ENCODE measurements at places on chromosomes 1 and 21.

DNA sequence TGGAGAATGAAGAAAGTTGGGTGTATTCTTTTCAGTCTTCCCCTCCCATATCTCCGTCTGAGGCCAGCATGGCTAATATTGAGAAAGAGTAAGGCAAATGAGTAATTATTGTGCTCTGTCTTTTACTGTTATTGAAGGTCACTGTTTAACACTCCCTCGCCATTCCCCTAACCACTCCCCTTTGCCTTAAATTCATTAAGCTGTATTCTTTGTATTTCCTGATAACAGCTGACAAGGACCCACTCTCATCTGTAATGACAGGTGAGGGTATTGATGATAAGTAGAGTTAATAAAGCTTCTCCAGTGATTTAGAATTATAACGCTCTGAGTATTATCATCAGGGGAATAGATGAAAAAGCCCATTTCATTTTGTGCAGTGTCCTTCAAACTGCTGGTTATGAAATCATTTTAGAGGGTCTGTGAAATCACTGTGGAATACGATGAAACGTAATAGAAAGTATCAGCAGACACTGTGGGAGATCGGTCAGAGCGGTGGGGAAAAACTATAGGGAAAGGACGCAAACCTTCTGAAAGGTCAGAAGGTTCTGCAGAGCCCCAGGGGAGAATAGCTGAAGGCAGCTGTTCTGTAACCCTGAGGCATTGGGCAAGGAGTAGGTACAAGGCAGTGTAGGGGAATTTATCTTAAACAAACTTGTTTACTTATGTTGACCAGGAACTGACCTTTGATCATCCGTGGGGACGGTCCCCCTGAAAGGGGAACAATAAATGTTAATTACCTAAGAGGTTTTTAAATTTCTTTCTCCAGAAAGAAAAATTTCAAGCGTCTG lies 46.3 kb upstream of the CACYBP start:
- DNase-seq, result no peak

DNA sequence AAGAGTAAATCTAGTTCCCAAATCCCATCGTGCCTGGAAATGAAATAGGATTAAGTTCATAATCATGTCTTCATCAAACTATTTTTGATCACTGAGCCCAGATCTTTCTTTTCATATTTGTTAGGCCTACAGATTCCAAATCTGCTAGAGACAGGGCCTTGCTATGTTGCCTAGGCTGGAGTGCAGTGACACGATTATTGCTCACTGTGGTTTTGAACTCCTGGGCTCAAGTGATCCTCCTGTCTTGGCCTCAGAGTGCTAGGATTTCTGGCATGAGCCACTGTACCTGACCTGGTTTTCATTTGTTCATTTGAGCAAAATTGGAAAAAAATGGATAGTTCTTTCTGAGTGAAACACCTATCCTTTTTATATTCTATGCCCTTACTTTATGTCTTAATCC lies 28.0 kb upstream of the DIPK1A start:
- DNase-seq, result no peak

GRCh38 chr1:59332983-59333382 lies 36.1 kb downstream of the FGGY start:
- no peak for DNase-seq

- no peak for DNase-seq
These were observed 403.3 kb downstream of the KCTD3 start for GRCh38 chr1:215970406-215970805.

- no peak for DNase-seq
These were observed 1.1 kb downstream of the FCRLB start for GRCh38 chr1:161722406-161722805.

DNA sequence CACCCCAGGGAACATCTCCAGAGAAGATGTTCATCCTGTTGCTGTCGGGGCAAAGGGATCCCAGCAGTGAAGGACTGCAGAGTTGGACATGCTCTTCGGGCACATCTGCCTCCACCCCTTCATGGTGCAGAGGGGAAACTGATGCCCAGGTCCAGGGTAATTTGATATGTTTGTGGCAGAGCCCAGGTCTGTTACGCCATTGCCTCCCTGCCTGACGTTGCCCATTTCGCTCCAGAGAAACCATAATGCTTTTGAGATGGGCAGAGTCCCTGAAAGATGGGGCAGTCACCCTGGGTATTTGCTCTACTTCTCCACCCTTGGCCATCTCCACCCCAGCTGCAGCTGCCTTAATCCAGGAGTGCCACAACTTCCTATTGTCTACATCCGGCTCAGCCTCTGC lies 290.4 kb upstream of the POU3F1 start:
- no peak for DNase-seq

- no peak for DNase-seq
These were observed 36.8 kb downstream of the CDC7 start for GRCh38 chr1:91537281-91537986.

- DNase-seq, result no peak
These were observed 22.4 kb upstream of the SYNC start for GRCh38 chr1:32724678-32725614.

- peak; percentile 35 for DNase-seq
These were observed 158.5 kb upstream of the FGGY start for GRCh38 chr1:59138402-59138801.

GRCh38 chr1:238738892-238739291 lies 647.5 kb upstream of the CHRM3 start:
- DNase-seq, result peak; percentile 32

- DNase-seq, result no peak
These were observed 57.4 kb downstream of the B3GALT5 start for GRCh38 chr21:39669976-39670661.

DNA sequence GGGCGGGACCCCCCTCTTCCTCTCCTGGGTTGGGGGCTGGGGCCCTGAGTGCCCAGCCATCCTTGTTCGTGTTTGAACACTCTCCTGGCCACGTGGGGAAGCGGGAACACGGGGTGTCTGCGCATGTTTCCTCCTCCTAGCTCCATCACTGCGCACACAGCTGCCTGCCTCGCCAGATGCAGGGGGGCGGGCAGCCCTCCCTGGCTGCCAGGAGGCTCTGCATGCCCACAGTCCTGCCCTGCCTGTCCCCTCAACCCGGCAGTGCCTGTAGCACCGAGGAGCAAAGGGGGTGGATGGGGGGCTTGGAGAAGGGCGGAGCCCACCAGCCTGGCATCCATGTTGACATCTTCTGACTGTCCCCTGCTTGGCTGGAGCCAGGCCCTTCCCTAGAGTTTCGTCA lies 1.8 kb upstream of the SLC25A34 start:
- DNase-seq, result no peak

- DNase-seq, result no peak
These were observed 130.4 kb upstream of the ARHGEF16 start for GRCh38 chr1:3323796-3324703.

DNA sequence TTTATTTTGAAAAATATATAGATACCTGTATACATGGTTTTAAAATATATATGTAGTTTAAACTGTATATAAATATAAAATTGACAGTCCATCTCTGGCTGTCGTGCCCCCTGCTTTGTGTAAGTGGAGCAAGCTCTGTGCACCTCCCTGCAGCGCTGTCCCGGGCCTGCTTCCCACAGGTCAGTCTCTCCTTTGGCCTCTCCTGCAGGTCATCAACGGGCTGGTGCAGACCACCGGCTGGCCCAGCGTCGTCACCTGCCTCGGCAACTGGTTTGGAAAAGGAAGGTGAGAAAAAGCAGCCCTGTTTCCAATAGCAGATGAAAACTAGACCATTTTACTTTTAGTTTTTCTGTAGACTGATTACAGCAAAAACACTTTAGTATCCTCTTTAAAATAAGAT lies 28.5 kb downstream of the SLC37A1 start:
- DNase-seq, result no peak

DNA sequence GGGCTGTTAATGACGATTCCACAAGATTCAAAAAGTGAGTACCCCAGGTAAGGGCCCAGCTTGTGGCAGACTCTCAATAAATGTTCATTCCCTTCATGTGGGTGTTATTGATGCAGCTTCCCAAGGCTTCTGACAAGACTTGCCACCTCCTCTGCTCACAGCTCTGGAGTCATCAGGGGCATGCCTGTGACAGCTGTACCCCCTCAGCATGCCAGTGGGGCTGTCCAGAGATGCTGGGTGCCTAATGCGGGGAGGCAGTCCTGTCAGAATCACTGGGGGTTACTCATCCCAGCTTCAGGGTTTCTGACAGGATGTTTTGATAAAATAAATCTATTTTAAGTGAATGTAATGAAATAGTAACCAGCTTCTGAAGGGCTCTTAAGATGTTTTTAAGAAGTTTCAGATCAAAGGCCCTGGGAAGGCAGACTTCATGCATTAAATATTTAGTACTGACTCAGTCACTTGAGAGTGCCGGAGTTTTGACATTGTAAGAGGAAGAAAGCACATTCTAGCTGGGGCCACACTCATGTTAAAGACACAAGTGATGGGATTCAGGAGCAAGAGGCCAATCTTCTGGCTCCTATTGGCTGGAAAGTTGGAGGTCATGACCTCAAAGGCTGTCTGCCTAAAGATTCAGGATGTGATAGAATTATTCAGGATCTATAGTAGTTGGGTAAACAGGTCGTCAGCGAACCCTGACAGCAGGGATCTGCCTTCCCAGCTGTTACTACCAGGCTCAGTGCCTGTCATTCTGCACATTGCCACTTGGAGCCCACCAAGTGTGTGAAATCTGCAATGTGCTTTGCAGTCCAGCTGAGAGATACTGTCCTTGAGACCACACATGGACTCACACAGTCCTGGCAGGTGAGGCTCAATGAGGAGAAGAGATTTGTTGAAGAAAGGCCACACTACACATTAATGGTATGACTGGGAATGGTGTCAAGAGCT lies 239.6 kb upstream of the BEND5 start:
- no peak for DNase-seq

- no peak for DNase-seq
These were observed 7.3 kb downstream of the KRTAP10-1 start for GRCh38 chr21:44532712-44533111.

GRCh38 chr21:40660461-40660860 lies 186.5 kb downstream of the DSCAM start:
- DNase-seq, result no peak

GRCh38 chr21:36640174-36640720 lies 58.7 kb upstream of the SIM2 start:
- DNase-seq, result no peak

DNA sequence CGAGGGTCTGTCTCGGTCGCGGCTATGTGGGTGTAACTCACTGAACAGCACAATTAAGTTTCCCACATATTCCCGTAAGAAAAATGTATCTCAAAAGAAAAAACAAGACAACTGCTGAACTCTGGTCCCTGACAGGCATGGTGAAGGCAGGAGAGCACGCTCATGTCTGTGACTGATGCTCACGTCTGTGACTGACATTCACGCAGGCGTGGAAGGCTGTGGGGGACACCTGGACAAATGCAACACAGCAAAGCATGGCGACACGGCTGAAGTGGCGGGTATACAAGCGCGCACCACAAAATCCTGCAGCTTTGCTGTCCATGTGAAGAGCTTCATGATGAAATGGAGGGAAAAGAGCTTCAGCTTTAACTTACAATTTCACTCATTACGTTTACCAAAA lies 6.0 kb downstream of the PTTG1IP start:
- no peak for DNase-seq

- DNase-seq, result no peak
These were observed 100.2 kb downstream of the GREM2 start for GRCh38 chr1:240511789-240512188.

GRCh38 chr1:27816921-27817630 lies 13.5 kb upstream of the PPP1R8 start:
- peak; percentile 16 for DNase-seq

DNA sequence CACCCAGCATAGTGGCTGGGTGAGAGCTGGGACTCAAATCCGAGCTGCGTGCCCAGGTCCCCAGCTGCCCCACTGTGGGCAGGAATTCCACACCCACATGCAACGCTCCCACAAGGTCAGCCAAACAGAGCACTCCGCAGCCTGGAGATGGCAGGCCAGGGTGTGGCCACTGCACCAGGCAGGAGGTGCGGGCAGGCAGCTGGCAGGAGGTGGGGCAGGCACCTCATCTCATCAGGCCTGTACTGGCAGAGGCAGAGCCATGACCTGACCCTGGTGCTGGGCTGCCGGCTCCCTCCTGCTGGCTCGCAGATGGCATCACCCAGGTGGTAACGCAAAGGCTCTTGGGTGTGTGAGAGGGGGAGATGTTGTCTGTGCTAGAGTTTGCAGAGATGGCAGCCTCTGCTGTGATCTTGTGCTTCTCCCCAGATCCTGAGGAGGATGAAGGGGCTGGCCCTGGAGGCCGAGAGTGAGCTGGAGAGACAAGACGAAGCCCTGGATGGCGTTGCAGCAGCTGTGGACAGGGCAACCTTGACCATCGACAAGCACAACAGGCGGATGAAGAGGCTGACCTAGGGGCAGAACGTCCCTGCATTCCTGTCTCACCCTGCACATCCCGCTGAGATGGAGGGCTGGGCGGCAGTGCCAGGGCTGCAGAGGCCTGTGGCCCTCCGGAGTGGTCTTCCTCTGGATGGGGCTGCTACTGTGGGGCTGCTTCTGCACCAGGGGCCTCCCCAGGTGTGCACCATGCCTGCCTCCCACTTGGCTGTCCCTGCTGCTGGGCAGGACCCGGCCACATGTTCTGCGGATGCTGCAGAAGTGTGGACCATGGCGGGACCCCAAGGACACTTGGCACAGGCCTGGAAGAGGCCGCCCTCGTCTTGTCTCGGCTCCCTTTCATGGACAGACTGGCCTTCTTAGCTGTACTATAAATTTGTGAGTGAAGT lies 35.1 kb upstream of the PRSS38 start:
- DNase-seq, result no peak

GRCh38 chr1:175481126-175482070 lies 262.0 kb downstream of the TNR start:
- peak; percentile 11 for DNase-seq

- DNase-seq, result no peak
These were observed 25.1 kb upstream of the RNF186 start for GRCh38 chr1:19840228-19840627.

- no peak for DNase-seq
These were observed 1.8 kb upstream of the EPHX1 start for GRCh38 chr1:225808136-225808535.

- no peak for DNase-seq
These were observed 69.1 kb downstream of the BCAR3 start for GRCh38 chr1:93612510-93612909.

DNA sequence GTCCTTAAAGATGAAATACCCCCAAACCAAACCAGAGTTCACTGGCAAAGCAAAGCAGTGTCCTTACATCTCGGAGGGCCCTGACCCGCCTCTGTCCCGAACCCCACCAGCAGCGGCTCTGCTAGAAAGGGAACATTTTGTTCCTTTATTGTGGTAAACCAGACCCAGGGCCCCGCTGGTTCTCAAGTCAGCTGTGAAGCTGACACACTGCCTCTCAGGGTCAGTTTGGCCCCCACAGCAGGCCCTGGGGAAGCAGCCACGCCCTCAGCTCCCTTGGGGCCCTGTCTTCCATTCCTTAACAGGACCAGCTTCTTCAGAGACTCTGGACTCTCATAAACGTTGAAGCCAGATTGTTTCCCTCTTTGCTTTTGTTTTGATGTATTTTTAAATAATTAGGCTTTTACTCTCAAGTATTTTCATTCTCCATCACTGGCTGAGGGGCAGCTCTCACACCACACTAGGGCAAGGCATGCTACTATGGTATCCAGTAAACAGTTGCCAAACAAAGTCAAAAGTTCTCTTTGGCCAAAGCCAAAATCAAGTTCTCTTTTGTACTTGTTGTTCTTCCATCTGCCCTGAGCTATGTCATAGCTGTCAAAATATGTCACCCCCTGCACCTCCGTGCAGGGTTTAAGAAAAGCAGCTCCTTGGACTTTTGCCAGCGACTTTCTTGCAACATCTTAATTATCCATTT lies 61.1 kb upstream of the ANGPTL1 start:
- no peak for DNase-seq

All from hindlimb muscle (tissue), 1 donor.